ENCODE measurements at places on chromosomes 11 and 22.

DNA sequence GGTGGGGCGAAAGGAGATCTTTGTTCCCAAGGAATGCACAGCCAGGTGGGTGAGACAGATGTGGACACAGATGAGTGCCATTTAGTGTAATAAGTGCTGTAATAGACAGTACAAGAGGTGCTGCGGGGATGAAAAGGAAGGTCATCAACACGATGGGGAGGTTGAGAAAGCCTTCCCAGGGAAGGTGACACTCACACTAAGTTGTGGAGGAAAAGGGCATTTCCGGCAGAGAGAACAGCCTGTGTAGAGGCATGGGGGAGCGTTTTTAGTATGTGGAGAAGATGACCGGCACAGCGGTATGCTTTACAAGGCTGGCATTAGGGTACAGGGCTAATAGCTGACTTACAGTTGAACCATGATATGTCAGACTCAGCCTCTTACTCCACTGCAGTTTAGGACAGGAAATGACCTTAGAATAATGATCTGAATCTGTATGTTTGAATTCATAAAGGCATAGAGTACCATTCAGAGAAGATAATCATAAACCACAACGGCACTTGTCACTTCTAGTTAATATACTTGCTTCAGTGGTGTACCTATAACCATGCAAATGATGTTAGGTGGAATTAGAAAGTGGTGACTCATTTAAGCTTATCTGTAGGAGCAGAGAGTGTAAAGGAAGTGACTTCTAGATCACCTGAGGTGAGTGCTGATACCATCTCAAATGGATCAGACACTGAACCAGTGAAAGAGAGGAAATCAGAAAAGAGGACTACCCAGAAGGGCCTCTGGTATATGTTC is 60.6 kb downstream of the FAM83F start:
- no peak for DNase-seq

DNA sequence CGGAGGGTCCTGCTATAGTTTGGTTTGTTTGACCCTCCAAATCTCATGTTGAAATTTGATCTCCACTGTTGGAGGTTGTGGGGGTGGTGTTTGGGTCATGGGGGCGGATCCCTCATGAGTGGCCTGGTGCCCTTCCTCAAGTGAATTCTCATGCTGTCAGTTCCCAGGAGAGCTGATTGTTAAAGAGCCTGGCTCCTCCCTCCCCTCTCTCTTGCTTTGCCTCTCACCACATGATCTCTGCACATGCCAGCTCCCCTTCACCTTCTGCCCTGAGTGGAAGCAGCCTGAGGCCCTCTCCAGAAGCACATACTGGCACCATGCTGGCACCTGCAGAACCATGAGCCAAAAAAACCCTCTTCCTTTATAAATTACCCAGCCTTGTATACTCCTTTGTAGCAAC is 7.1 kb downstream of the TSPAN18 start:
- no peak for DNase-seq

GRCh38 chr11:128544471-128545051 is 42.8 kb downstream of the ETS1 start:
- DNase-seq = no peak

DNA sequence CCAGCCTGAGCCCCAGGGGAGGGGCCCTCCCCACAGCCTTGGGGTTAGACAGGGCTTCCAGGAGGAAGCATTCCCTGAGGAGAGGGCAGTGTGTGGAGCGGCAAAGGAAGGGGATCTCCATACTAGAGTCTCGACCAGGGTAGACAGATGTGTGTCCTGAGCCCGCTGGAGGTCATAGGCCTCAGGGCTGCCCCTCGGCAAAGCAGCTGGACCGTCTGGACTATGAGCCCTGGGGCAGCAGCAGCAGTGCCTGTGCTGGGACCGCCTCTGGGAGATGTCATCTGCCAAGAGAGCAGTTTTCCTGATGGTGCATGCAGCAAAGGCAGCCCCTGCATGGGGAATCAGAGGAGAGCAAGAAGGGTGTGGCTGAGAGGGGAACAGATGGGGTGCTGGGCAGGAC is 20.8 kb upstream of the TCF20 start:
- no peak for DNase-seq

DNA sequence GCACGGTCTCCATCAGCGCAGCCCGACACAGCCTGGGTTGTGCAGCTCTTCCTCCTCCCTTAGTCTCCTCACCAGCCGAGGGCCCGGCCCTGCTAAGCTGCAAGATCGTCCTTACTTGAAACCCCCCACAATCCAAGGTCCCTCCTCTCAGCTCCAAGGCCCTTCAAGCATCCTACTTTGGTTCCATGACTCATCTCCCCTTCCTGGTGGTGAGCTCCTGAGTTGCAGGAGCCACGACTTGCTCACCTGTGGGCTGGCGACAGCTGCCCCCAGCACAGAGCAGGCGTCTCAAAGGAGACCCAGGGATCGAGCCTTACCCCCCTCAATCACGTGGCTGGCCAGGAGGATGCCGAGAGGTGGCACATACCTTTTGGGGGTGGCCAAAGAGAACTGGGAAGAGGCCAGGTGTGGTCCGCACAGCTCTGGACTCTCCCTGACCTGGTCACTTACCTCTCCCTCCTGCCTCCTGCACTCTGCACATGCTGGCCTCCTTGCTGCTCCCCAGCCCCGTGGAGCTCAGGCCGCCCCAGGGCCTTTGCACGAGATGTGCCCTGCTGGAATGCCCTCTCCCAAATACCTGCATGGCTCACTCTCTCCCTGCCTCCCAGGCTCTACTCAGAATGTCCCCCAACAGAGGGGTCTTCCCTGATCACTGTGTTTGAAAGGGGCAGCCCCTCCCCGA is 35.2 kb upstream of the FADD start:
- DNase-seq = no peak

Measured in stimulated activated CD8-positive, alpha-beta memory T cell treated with anti-CD3 and anti-CD28 coated beads, Interleukin-7, amount 100 ng/mL, for 4 hours (primary cell).